NCI-H2171 treated with DMSO at 0.1 percent for 48 hours (cell line): ENCODE measurements at places on chromosomes 1 and 21.

- no peak for DNase-seq
Measured at GRCh38 chr1:145961425-145962156, 2.8 kb downstream of the ANKRD34A start.

DNA sequence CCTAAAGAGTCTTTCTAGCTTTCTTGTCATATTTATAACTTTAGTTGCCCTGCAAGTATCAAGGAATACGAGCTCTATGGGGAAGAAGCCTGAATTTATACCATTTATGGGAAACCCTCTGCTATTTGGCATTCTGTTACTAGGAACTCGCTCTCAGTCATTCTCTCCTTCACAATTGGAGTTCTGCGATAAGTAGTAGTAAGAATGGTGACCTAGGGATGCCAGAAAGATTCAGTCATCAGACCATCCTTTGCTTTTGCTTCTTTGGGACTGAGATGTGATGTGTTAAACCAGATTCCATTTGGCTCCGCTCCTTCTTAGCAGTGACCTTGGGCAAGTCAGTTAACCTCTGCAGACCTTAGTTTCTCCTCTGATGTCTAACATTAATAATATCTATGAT, 256.5 kb downstream of the FGGY start:
- DNase-seq, result no peak

- no peak for DNase-seq
Measured at GRCh38 chr1:8525216-8525557, 207.3 kb downstream of the SLC45A1 start.

- no peak for DNase-seq
Measured at GRCh38 chr1:31581821-31582810, 5.8 kb downstream of the TINAGL1 start.
